H7 (cell line): ENCODE measurements at places on chromosomes 5 and 9. TPM values are rescaled to one million over a fixed set of nuclear protein-coding genes. Genes with fewer than 3 reads are reported as not detected.
A peak's percentile ranks its signal among the peaks of the same experiment; 100 is the strongest.

- no peak for DNase-seq
Measured at GRCh38 chr5:4873652-4874051, 266.5 kb upstream of the ADAMTS16 start.

- DNase-seq = no peak
Measured at GRCh38 chr5:119238265-119239118, 117.3 kb upstream of the TNFAIP8 start.

DNA sequence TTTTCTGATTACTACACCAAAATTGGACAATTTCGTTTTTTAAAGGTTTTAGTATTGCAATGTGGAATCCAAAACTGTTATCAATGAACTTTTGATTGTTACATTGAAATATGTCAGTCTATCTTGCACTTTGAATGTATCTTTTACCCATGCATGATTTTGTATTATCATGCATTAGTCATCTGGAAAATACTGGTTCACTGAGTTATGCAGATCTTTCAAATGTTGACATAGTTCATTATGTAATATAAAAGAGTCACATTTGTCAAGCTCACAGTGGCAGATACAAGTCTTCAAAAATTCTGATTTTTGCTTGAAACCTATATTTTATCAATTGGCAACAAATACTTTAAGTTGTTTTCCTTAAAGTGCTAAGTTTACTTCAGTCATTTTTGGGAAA, 85.2 kb downstream of the NR3C1 start:
- no peak for DNase-seq

GRCh38 chr5:105460721-105461120, 1898.1 kb upstream of the NUDT12 start:
- no peak for DNase-seq

DNA sequence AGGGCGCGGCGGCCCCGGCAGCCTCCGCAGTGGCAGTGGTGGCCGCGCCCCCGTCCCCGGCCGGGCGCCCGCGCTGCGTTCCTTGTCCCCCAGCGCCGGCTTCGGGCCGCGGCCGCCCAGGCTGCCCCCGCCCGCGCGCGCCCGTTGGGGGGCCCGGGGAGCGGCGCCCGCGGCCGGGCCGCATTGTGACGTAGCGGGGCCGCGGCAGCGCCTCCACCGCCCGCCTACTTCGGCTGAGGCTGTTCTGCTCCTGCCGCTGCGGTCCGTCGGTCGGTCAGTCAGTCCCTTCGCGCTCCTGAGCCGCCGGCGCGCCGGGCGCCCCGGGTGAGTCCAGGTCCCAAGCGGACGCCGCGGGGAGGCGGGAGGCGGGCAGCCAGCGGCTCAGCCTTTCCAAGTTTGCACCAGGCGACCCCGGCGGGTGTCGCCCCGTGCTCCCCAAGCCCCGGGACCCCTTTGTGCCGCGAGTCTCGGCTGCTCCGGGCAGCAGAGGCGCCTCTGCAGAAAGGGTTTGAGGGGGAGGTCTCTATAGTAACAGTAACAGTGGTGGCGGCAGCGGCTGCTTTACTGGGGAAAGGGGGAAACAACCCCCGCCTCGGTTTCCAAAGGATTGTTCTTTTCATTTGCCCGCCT, at the start of gene SNCAIP:
SNCAIP (plus strand) TSS at position 277 of the 630 bp plus-strand sequence. CDS start 78,898 bp downstream, outside the sequence.
- peak; percentile 82 for DNase-seq

DNA sequence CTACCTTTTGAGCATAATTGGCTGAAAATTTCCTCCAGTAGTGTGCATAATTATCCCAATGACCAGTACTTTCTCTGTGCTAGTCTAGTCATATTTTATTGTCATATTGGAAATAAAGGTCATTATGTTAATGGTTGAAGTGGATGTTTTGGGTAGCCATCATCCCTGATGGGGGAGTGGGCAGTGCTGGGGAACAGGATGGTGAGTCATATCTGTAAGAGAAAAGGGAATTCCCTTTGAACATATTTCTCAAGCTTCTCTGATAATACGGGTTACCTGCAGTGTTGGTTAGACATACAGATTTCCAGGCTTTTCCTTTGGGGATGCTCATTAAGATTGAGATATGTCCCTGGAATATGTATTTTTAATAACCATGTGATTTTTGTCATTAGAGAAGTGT, 33.3 kb upstream of the SPATA31D4 start:
- no peak for DNase-seq

GRCh38 chr5:32379421-32379820, 65.1 kb downstream of the ZFR start:
- no peak for DNase-seq

DNA sequence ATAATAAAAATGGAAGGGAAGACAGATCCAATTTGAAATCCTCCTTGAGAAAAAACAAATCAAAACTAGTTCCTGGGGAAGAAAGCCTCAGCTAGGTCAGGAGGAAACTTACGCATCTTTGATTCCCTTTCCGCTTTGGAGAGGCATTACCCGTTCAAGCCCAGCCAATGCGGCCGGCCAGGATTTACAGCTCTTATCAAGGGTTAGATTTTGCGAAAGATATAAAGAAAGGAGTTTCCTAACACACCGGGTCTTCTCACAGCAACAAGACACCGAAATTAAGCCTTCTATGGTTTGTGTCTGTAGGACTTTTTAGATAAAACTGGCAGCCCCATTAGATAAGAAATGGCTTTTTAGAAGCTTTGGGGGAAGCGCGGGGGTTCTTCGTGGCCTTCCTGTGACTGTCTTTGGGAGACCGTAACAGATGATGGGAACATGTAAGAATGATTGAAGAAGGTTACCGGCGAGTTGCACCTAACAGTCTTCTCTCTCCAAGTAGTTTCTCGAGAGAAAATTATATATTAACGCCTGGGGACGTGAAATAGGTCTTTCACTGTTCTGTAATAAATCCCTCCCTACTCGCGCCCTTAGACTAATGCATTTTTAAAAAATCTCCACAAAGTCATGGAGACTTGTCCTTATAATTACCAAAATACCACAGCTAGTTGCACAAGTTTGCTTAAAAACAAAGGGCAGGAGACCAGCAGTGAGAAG, 1.3 kb upstream of the ISL1 start:
- no peak for DNase-seq

DNA sequence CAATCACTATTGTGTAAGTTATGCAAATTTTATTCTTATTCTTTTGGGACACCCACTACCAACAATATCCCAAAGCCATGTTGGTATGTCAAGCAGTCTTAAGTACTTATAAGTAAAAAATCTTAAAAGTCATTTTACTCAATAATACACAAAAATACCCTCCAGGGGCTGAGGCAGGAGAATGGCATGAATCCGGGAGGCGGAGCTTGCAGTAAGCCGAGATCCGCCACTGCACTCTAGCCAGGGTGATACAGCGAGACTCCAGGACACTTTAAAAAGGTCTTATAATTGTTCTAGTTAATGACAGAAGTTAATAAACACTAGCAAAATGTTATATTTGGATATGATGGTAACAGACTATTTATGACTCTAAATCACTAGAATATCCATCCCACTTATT, 16.8 kb downstream of the CLINT1 start:
- no peak for DNase-seq

DNA sequence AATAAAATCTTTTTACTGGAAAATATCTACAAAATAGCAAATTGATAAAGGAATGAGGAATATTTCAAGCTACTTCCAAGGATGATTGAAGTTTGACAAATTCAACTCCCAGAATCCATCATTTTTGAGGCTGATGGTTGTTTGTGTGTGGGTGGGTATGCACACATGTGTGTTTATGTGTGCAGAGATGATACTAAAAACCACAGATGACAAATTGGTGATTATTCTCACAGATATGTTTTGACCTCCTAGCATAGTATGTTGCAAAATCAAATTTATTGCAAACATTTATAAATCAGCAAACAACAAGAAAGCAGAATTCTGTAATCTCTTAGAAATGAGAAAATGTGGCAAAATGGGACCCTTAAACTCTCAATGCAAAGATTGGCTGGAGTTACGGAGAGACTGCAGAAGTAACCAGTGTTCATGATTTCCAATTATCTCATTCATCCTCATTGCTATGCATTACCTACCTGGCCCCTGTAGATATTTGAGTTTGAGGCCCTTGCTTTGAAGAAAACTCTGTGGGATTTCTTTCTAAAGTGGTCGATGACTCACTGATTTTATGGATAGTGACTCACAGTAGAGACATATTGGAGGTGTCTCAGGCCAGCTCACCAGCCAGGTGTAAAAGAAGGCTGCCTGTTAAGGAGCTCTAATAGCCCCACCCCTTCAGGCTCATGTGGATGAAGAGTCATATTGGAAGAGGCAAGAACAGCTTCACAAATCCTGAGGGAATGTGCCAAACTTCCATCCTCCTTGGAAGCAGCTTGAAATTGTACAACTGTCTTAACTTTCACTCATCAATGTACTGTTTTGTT, 44.6 kb upstream of the TMC1 start:
- peak; percentile 29 for DNase-seq

GRCh38 chr9:126002476-126003350, 255.5 kb downstream of the PBX3 start:
- peak; percentile 42 for DNase-seq

GRCh38 chr9:99226054-99226453, 4.0 kb downstream of the SEC61B start:
- DNase-seq = no peak

DNA sequence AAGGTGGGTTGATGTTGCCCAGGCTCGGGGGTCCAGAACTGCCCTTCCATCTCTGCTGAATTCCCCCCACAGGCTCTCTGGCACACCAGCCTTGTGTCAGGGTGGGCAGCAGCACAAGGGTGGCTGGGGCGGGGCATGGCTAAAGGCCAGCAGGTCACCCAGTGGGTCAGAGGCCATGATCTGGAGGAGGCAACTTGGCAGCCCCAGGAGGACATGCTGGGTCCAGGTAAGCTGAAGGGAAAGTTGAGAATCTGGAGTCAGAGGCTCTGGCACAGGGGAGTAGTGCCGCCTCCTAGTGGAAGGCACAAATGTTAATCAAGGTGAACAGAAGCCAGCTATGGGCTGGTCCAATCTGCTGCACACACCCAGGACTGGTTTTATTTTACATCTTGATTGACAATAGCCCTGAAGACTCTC, 6.2 kb downstream of the TMEM8B start:
- peak; percentile 81 for DNase-seq

- peak; percentile 43 for DNase-seq
Measured at GRCh38 chr9:137491735-137492432, 32.8 kb upstream of the NSMF start.

- no peak for DNase-seq
Measured at GRCh38 chr5:56278335-56278753, 45.2 kb upstream of the ANKRD55 start.

DNA sequence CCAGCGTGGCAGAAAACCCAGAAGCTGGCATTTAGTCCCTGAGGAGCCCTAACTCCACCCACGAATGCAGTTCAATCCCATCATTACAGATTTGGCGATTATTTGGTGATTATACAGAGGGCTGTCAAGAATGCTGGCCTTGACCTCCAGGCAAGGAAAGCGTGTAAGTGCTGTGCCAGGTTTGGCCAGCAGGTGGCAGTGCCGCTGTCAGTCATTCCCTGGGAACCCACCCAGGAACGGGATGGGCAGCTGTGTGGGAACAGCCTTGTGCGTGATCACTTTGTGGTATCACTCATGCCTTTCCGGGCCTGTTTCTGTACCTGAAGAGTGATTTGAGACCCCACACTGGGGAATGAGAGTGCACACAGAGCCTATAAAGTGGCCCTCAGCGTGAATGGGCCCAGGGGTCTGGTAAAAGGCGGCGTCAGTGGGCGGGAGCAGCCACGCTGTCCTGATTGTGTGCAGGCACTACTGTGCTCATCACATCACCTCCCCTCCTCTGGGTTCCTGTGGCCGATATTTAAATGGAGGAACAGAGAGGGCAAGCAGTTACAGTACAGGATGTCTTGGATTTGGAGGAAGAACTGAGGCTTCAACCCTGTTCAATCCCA, 215.6 kb downstream of the ROR2 start:
- DNase-seq = peak; percentile 90

DNA sequence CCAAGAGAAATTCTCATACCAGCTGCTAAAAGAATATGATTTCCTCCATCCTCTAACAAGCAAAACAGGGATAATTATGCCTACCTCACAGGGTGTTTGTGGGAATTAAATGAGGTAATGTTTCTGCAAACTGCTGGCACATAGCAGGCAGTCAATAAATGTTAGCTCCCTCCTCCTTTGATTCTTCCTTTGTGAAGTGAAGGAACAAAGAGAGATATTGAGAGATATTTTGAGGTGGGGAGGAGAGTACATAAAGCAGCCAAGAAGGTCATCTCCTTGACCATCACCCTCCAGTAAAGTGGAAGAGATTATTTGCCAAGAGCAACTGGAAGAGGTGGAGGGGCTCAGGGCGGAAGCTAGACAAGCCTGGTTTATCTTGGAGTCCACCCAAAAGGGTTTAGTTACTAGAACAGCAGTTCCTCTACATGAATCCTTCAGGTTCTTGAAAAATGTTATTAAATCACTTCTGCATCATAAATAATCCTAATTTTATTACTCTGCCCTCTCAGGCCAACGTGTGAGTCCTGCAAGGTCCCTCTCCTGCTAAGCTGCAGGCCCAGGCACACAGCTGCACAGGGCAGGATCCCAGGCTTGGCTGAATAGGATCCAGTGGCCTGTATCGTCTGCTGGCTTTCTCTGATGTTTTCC, 35.0 kb upstream of the TLE1 start:
- no peak for DNase-seq

DNA sequence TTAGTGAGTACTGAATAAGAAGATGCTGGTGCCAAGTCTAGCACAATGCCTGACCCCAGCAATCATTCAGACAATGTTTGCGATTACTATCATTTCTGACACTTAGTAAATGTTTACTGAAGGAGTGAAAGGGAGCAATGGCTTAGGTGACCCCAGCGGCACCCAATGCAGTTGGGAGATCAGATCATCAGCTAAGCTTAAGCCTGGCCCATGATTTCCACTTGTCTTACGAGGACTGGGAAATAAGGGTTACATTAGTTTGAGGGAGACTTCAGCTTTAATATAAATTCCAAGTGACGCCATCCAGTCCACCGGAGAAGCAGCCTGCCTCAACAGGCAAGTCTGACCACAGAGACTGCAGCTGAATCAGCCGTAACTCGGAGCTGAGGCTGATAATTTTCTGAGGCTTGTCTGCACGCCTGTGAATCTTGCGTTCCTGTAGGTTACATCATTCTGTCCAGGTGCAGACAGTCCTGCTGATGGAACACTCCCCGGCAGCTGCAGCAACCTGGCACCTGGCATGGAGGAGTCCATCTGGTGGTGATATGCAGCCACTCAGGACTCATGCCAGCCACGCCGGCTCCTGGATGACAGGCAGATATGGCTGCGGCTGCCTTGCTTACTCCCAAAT, 34.9 kb upstream of the FGF1 start:
- DNase-seq = no peak

GRCh38 chr5:115179030-115179393, 9.3 kb upstream of the TRIM36 start:
- peak; percentile 81 for DNase-seq

GRCh38 chr9:105023788-105024187, 95.8 kb upstream of the ABCA1 start:
- DNase-seq = no peak

DNA sequence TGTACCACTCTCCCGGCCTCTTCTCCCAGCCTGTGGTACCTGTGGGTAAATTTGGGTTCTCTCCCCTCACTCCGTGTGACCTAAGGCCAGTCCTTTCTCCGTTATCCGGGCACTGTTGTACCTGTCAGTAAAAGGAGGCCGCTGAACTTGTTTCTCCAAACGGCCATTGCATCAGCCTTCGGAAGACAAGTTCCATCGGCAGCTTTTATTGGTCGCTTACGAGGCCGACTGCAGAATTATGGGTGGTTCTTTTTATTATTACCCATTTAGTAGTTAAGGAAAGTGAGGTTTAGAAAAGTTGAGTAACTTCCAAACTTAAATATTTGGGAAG, 558 bp downstream of the GRPEL2 start:
- DNase-seq = peak; percentile 65

The PCDHB5 gene
- total RNA-seq = 0.07 TPM in 2 replicates

The RIGI gene
- 6.1 and 6.5 TPM in 2 replicates for total RNA-seq

The TAF1L gene
- total RNA-seq = not detected in 2 replicates

The STRBP gene
- total RNA-seq = 35.0 and 49.9 TPM in 2 replicates

The EIF4E1B gene
- total RNA-seq = 0.33 and 0.97 TPM in 2 replicates

The DBH gene
- total RNA-seq = 0.07 TPM in 1 of 2 replicates, not detected in the other

The EPB41L4A gene
- total RNA-seq = 3.2 and 4.7 TPM in 2 replicates

The MYO10 gene
- 36.3 and 56.6 TPM in 2 replicates for total RNA-seq

The MLANA gene
- total RNA-seq = not detected in 2 replicates
